Fibroblast of lung (primary cell): ENCODE measurements at places on chromosomes 11 and 22. TPM values are rescaled to one million over a fixed set of nuclear protein-coding genes. Genes with fewer than 3 reads are reported as not detected.

OR51I1 gene
- polyA plus RNA-seq, result not detected in 2 replicates

KCNQ1OT1 gene
- polyA plus RNA-seq, result 0.05 and 0.11 TPM in 2 replicates

GDPD5 gene
- 2.0 and 3.1 TPM in 2 replicates for polyA plus RNA-seq

TOM1 gene
- polyA plus RNA-seq, result 51.6 and 68.5 TPM in 2 replicates

SNX32 gene
- 0.33 and 0.66 TPM in 2 replicates for polyA plus RNA-seq

OR6M1 gene
- polyA plus RNA-seq, result not detected in 2 replicates

AGBL2 gene
- 0.75 and 1.2 TPM in 2 replicates for polyA plus RNA-seq

SDHAF2 gene
- 65.3 and 68.8 TPM in 2 replicates for polyA plus RNA-seq

RIBC2 gene
- 1.6 and 2.1 TPM in 2 replicates for polyA plus RNA-seq

FGF4 gene
- not detected in 2 replicates for polyA plus RNA-seq

PLET1 gene
- polyA plus RNA-seq, result not detected in 2 replicates

USH1C gene
- not detected in 2 replicates for polyA plus RNA-seq

SMTNL1 gene
- polyA plus RNA-seq, result not detected in 2 replicates

SCUBE2 gene
- 0.61 and 1.1 TPM in 2 replicates for polyA plus RNA-seq

TTC28 gene
- polyA plus RNA-seq, result 8.2 and 8.6 TPM in 2 replicates

MS4A4E gene
- not detected in 2 replicates for polyA plus RNA-seq

TSSK2 gene
- not detected in 2 replicates for polyA plus RNA-seq

JRKL gene
- polyA plus RNA-seq, result 9.4 and 15.0 TPM in 2 replicates

OR52H1 gene
- not detected in 2 replicates for polyA plus RNA-seq

TIRAP gene
- 5.1 and 5.4 TPM in 2 replicates for polyA plus RNA-seq

CRYBB2 gene
- polyA plus RNA-seq, result not detected in 2 replicates

TMEM132A gene
- 6.7 and 6.9 TPM in 2 replicates for polyA plus RNA-seq

NCAM1 gene
- polyA plus RNA-seq, result 0.17 and 0.84 TPM in 2 replicates

C22orf23 gene
- polyA plus RNA-seq, result 0.37 and 0.43 TPM in 2 replicates

C11orf91 gene
- 0.12 TPM in 1 of 2 replicates, not detected in the other for polyA plus RNA-seq

STT3A gene
- 342 and 375 TPM in 2 replicates for polyA plus RNA-seq

CYB561A3 gene
- polyA plus RNA-seq, result 43.9 and 48.3 TPM in 2 replicates

NXPE1 gene
- polyA plus RNA-seq, result not detected in 2 replicates

MUC6 gene
- polyA plus RNA-seq, result not detected in 2 replicates

P2RY2 gene
- 0.05 TPM in 1 of 2 replicates, not detected in the other for polyA plus RNA-seq
